Nucleus accumbens (tissue), 56 donors: ENCODE measurements at places on chromosomes 3 and 15.

GRCh38 chr15:74785194-74786032 lies 3.5 kb downstream of the CSK start:
- no peak for DNase-seq

DNA sequence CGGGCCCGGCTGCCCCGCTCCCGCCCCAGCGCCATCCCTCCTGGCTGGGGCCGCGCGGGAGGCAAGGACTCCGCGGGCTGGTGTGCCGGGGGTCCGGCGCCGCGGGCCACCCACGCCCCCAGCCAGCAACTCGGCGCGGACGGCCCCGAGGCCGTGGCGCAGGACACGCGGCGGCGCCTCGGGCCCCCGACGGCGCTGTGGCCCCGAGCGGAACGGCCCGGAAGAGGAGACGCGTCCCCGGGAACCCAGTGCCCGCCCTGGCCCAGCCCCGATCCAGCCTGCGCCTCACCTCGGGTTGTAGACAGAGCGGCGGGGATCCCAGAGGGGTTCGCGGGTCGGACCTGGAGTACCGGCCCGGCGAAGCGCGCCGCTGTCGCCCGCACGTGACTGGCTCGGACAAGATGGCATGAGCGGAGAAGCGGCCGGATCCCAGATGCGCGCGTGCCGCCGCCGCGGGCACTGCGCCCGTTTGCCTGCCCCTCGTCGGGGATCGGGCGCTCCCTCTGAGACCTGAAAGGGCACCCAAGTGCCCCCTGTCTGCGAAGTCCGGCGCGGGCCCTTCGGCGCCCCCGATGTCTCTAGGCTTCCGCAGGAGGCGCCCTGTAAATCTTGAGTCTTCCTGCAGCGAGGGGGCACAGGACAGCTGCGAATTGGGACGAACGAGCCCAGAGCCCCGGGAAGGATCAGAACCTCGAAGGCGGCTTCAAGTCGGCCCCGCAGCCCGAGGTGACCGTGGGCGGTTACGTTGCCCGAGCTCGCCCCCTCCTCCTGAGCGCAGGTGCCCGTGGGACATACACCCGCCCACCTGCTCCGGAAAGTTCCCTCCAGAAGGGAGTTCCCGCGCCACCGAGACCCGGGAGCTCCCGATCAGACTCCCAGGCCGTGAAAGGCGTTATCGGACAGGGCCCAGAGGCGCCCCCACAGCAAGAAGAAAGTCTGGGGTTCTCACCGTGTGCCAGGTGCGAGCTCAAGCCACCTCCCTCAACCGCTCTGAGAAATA lies 598 bp upstream of the SFMBT1 start:
- peak; percentile 32 for DNase-seq

- DNase-seq = no peak
Observed at GRCh38 chr15:48875241-48875960, 2.5 kb upstream of the EID1 start.

DNA sequence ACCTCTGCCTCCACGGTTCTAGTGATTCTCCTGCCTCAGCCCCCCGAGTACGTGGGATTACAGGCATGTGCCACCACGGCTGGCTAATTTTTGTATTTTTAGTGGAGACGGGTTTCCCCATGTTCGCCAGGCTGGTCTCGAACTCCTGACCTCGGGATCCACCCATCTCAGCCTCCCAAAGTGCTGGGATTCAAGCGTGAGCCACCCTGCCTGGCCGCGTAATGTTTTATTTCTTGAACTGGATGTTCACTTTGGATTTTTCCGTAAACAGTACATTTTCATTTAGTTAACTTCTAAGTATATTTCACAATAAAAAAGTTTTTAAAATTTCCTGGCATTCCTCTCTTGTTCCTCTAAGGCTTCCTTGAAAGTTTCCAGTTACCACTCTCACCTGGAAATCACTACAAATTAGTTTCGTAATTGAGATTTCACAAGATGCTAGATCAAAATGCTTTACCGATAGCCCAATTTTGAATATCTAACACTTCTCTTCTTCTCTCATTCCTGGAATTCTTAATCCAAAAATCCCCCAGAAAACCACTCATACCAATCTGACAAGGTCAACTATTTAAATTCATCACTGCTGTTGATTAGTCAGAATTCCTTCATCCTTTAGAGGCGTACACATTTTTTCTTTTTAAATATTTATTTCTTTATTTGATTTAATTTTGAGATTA lies 44.7 kb upstream of the INO80 start:
- no peak for DNase-seq

GRCh38 chr3:183331498-183331897 lies 78.4 kb downstream of the B3GNT5 start:
- DNase-seq = no peak

- DNase-seq = no peak
Observed at GRCh38 chr15:47685141-47685870, 32.0 kb upstream of the SEMA6D start.

GRCh38 chr3:12985148-12985547 lies 88.1 kb downstream of the IQSEC1 start:
- DNase-seq = no peak

DNA sequence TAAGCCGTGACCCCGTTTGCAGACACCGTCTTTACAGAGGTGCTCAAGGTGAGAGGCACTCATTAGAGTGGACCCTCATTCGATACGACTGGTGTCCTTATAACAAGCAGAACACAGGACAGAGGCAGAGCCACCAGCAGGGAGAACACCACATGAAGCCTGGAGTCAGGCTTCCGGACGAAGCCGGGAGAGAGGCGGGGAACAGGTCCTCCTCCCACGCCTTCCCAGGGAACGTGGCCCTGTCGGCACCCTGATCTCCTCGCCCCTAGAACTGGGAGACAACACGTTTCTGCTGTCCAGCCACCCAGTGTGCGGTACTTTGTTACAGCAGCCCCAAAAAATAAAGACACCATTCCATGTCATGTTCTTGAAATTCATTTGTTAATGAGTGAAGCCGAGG lies 33.6 kb downstream of the ZDHHC19 start:
- no peak for DNase-seq

DNA sequence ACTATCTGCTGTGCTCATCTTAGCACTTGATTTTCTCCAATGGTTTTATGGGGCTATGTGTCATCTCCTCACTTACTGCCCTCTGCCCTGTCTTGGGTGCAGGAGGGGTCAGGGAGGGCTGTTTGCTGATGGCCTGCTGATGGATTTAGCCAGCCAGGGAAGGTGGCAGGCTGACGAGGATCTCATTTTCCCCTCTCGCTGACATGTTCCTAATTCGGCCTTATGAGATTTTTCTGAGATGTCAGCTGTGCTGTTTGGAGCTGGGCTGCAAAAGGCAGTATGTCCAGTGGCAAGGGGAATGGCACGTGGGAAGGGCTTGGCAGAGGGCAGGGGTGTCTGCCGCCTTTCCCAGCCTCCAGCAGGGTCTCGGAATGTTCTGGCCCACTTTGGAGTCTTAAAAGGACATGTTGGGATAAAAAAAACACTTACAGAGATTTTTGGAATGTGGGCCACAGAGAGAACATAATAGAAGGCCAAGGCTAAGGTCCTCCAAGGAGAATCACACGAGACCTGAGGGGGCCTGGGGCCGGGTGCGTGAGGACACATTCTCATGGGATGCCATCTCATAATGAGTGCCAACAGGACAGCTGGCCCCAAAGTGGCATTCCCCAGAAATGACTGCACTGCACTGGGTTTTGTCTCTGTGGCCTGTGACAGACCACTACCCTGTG lies 303.8 kb downstream of the TLE3 start:
- DNase-seq = no peak

DNA sequence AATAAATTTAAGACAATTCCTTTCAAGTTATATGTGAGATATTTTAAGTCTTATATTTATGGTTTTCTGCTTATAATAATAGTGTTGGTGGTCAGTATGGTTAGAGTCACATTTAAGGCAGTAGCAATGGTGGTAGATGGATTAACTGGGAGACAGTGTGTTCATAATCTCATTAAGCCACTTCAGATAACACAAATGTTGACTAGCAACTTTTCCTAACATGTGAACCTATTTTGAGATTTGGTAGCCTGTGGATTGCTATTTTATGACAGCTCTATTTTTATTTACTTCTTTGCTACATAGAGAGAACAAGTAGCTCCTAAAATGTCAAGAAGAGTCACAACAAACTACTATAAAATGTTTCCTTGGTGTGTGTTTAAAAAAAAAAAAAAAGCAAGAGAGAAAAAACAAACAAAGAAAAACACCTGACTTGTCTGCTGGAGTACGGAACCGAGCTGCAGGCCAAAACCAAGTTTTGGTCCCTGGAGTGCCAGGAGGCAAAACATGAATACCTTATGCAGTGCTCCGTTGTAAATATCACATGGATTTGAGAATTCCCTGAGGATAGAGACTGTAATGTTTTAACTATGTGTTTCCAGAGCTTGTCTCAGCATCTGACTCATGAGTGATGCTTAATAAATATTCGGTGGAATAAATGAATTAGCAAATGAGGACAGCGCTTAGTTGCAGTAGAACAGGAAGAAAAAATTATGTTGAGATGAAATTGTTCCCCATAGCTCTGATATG lies 457.1 kb upstream of the ROBO2 start:
- DNase-seq = no peak

DNA sequence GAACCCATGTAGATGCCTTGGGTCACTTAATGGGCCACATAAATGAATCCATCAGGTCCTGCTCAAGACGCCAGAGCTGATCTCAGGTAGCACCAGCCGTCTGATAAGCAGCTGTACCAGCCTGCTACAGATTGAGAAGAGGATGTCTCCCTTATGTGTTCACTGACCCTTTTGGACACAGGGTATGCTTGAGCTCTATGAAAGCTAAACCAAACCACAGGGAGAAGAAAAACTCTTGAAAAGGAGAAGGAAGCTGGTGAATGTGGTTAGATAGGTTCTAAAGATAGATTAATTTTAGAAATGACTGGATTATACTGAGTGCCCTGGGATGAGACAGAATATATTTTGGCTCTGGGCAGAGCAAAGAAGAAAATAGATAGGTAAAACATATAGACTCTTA lies 187.5 kb downstream of the SPATA16 start:
- DNase-seq = no peak

GRCh38 chr3:11307830-11308432 lies 35.7 kb downstream of the ATG7 start:
- no peak for DNase-seq

DNA sequence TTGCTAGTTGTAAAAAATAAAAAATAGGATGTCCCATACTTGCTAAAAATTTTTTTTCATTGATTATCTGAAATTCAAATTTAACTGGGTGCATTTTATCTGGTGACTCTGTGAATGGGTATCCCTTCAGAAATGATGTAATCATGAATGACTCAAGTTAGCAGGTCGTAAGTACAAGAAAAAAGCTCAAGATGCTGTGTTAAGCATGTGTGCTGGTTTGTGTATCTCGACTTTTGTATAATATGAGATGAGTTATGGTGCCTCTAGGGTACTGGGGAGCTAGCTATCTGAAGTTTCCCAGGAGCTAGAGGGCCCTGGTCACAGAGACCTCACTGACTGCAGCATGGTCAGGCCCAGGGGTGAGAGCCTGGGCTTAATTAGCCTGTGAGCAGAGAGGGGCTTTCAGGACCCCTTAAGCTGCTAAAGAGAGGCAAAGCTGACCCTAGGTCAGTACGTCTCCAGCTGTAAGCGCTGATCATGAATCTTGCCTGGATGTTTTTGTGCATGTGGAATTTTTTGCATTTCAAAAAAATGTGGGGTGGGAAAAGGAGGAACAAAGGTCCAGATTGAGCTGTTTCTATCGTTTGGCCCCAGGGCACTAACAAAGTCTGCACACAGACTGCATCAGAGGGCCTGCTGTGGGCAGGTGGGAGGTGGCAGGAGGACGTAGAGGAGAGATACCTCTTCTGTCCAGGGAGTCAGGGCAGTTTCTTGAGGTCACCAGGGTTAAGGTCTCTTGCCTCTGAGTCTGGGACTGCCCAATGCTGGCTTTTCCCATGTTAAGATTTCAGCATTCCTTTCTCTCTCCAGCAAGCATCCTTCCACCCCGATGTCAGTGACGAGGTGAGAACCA lies 233.2 kb upstream of the TPM1 start:
- no peak for DNase-seq

GRCh38 chr3:104536715-104537114 lies 830.0 kb upstream of the ALCAM start:
- DNase-seq = no peak

DNA sequence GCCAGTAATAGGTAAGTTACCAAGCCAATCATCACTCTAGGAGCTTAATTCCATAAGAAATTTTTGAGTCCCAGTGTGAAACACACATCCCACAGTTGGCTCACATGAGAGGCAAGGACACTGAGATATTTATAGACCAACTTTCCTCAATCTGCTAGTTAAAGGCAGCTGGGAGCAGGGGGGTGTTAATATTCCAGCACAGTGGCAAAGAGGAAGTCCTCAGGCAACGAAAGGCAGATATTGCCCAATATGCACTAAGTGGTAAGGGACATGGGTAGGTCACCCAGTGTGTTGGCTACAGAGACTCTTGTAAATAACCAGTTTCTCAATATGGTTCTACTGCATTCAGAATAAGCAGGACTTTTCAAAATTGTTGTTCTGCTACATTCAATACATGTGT lies 61.0 kb downstream of the TOP2B start:
- no peak for DNase-seq

GRCh38 chr3:50268703-50269451 lies at the start of gene SEMA3B:
TSS of gene SEMA3B (plus strand) at chr3:50269147. CDS start at chr3:50269241, 94 bp downstream.
- DNase-seq = peak; percentile 52

DNA sequence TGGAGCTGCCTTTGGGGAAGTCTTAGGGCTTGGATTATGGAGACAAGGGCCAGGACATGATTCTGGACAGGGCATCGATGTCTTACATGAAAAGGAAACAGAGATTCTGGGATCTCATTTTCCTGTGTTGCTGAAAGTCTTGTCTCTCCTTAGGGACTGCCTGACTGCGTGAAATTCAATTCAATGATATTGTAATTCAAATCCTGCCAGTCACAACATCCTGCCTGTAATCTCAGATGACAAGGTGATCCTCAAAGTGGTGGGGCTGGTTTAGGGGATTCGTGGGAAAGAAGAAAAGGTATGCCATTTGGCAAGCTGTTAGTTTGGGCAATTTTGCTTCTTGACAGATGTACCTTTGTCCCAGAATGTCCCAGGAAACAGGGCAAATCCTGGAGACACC lies 129.1 kb downstream of the KBTBD8 start:
- no peak for DNase-seq

GRCh38 chr15:63497642-63498467 lies 6.5 kb upstream of the USP3 start:
- no peak for DNase-seq

DNA sequence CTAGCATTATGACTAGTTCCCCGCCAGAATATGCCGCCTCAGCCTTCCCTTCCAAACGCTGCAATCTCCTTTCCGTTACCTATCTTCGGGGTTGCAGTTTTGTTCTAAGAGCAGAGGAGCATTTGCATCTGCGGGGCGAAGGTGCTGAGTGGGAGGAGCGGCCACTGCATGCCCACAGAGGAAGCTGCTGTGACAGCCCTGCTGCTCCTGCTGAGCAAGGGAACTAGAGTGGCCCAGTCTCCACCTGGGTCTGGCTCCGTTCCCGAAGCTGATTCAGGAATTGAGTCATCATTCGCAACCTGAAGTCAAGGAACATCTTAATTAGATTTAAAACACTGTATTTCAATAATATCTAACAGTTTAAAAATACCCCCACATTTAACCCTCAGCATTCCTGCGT lies 98.2 kb upstream of the TJP1 start:
- no peak for DNase-seq

GRCh38 chr3:57999417-58000115 lies 8.7 kb upstream of the FLNB start:
- no peak for DNase-seq

GRCh38 chr3:122498152-122498551 lies 16.6 kb downstream of the KPNA1 start:
- DNase-seq = no peak
